NCI-H1048 (cell line): ENCODE measurements at places on chromosomes 4 and X.

- DNase-seq: no peak
Measured at GRCh38 chr4:33924811-33925210, 2319.5 kb downstream of the ARAP2 start.

DNA sequence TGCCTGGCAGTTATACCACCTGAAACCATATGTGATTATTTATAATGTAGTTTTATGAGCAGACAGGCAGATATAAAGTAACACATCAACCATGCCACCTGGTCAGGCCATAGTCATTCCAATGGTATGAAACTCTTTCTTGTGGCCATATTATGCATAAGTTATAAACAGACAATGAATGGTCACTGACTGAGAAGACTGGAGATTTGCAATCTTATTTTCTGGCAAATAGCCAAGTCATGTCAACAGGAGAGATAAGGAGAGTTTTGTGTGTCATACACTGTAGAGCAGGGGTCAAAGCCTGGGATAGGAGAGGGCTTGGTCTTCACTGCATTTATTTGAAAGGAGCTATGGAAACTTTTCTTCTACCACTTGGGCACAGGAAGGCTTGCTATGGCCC is 29.5 kb downstream of the SORBS2 start:
- DNase-seq: no peak

- DNase-seq: no peak
Measured at GRCh38 chr4:184388106-184388505, 86.2 kb downstream of the IRF2 start.

- DNase-seq: no peak
Measured at GRCh38 chr4:139333046-139333445, 30.8 kb upstream of the NDUFC1 start.

DNA sequence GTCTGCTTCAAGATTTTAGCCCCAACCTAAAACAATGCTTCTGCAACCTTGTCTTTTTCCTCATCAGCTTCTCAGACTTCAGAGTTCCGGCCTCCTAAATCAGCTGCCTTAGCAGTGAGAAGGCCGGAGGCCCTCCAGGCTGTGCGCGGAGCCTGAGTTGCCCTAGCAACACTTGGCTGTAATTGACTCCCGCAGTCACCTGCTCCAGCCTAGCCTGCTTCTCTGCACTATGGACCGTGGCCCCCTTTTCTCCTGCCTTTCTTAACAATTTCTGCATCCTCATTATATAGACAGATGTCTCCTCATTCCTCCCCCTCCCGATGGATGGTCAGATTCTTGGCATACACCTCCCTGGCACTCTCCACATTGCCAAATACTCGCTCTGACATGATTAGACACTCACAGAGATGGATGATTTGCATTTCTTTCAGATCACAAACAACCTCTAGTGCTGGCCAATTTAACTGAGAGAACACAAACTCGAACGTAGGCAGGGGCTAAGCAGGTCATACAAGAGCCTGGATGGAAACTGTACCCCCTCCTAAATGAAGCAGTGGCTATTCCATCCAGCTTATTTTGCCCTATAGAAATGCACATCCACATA is 9.5 kb upstream of the HUWE1 start:
- DNase-seq: no peak
